ENCODE measurements at places on chromosomes 13 and 19.

DNA sequence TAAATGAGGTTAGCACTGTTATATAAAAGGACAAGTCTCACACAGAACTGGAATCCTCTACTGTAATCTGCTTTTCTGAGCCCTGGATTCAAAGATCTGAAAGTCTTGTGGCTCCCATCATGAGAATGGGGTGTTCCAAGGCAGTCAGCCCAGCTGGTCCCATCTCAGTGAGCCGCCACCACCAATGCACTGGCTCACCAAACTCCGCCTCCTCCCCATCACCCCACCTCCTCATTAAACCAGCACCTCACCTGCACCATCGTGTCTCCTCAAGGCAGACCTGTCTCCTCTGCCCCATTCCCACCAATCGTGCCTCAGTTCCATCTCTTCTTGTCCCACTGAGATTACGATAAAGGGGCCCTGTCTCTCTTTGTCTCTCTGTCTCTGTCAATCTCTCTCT, 166.7 kb downstream of the USP12 start:
- no peak for DNase-seq

- no peak for DNase-seq
Measured at GRCh38 chr19:49200238-49200862, 42.8 kb downstream of the TRPM4 start.

- no peak for DNase-seq
Measured at GRCh38 chr13:29465741-29466293, 129.7 kb downstream of the SLC7A1 start.

- DNase-seq: no peak
Measured at GRCh38 chr13:94139393-94139995, 340.0 kb downstream of the DCT start.

DNA sequence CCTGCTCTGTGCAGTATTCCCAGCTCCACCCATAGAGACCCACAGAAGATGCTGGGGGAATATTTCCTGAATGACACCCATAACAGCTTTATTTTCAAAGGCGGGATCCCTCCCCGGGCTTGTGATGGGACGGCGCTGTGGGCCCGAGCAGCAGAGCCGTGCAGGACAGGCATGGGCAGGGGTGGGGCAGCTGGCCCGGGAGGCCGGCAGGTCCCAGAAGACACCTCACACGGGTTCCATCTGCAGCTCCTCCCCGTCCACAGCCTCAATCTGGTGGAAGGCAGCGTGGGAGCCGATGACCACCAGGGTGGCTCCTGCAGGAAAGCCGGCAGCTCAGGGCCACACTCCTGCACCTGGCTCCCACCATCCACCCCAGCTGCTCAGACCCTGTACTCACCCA, 2.5 kb downstream of the RABAC1 start:
- DNase-seq: no peak

- DNase-seq: no peak
Measured at GRCh38 chr13:112812306-112813055, 122.6 kb downstream of the ATP11A start.

DNA sequence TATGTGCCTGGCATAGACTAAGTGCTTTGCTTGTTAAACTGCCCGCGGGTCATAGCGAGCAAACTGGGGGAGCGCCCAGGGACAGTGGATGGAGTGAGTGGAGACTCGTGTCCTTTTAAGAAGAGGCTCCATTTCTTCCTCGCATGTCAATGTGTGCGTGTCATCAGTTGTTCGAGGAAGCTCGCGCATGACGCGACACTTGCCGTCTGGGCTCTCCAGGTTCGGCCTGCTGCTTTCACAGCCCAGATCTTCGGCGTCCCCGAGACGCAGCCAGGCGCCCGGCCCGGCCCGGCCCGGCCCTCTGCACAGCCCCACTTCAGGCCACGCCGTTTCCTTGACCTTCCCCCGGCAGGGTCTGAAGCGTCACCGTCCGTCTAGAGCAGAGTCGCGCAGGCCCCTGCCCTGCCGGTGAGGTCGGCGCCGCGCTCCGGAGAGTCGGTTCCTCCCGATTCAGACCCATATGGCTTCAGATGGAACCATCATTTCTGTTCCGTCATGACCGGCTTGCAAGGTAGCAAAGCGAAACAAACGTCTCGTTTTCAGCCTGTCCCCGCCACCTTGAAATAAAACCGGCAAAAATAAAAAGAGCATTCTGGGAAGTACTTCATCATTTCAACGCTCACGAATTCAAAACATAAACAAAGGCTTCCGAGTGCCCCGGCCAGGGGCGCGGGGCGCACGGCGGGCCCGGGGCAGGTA, 599 bp upstream of the ARHGEF7 start:
- no peak for DNase-seq

DNA sequence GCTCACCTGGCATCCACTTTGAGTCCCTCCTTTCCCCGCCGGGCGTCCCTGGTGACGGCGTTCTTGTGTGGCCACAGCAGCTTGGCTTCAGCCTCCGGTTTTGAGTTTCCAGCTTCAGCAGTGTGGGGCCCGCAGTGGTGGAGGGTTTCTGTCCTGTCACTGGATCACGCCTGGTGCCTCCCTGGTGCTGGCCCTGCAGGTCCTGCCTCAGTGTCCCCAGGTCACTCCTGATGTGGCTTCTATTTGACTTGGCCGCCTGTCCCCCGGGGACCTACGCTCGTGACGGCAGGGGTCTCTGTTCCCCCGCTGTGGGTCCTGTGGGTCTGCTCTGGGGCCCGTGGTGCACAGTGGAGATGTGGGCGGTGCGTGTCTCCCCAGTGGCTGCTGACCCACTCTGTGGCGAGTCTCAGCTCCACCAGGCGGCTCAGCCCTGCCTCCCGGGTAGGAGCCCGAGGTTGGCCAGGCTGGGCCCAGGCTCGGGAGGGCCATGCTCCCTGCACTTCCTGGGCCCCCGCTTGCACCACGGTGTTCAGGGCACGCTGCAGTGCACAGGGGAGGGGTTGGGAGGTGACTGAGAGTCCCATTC, 1.9 kb downstream of the ATP4B start:
- no peak for DNase-seq

- no peak for DNase-seq
Measured at GRCh38 chr19:40444825-40445312, 734 bp upstream of the SERTAD3 start.

DNA sequence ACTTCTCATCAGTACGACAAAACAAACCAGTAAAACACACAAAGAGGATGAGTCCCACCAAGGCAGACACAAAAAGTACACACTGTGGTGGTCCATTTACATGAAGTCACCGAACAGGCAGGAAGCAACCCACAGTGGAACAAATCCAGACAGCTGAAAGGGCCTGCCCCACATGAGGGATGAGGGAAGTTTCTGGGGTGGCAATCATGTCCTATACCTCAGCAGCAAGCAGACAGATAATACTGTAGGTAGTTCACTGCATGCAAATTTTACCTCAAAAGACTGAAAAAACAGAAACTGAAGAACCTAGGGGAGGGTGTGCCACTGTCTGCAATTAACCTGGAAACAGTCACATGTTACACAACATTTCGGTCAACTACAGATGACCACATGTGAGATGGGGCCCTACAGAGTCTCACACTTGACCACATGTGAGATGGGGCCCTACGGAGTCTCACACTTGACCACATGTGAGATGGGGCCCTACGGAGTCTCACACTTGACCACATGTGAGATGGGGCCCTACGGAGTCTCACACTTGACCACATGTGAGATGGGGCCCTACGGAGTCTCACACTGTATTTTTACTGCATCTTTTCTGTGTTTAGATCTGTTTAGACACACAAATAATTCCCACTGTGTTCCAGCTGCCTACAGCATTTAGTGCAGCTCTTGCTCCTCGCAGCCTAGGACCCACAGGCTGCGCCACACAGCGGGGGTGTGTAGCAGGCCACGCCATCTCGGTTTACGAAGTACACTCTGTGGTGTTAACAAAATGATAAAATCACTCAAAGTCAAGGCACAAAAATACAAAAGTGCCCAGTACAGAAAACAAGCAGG, 22.2 kb downstream of the PCID2 start:
- DNase-seq: peak; percentile 31

GRCh38 chr19:44905437-44906160, at the start of gene APOE:
Gene APOE, plus strand, starts transcription at chr19:44905796. Its CDS starts 829 bp downstream, at chr19:44906625.
- DNase-seq: no peak

GRCh38 chr13:43433691-43434141, 353.1 kb downstream of the ENOX1 start:
- no peak for DNase-seq

DNA sequence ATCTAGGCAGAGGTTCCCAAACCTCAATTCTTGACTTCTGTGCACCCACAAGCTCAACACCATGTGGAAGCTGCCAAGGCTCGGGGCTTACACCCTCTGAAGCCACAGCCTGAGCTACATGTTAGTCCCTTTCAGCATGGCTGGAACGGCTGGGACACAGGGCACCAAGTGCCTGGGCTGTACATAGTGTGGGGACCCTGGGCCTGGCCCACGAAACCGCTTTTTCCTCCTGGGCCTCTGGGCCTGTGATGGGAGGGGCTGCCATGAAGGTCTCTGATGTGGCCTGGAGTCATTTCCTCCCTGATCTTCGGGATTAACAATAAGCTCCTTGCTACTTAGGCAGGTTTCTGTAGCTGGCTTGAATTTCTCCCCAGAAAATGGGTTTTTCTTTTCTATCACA, 108.1 kb downstream of the HS6ST3 start:
- no peak for DNase-seq

- peak; percentile 73 for DNase-seq
Measured at GRCh38 chr19:14149509-14149994, 13.2 kb upstream of the ASF1B start.

DNA sequence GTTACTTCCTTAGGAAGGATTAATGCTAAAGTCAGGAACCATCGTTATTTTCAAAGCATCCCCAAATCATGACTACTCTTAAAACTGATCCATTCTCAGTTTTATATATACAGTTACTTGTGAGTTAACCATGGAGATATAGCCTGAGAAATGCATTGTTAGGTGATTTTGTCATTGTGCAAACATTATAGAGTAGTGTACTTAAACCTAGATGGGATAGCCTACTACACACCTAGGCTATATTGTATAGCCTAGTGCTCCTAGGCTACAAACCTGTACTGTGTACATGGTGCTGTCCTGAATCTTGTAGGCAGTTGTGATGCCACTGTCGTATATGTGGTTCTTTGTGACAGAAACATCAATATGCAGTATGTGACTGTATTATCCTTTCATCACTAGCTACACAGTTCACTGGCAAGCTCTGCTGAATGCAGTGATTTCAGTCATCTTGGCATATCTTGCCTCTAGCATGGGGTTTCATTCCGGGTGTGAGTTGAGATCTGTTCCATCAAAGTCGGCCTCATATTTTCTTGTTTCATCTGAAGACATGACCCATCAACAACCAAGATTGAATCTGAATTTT, 45.3 kb downstream of the CDK8 start:
- DNase-seq: no peak

DNA sequence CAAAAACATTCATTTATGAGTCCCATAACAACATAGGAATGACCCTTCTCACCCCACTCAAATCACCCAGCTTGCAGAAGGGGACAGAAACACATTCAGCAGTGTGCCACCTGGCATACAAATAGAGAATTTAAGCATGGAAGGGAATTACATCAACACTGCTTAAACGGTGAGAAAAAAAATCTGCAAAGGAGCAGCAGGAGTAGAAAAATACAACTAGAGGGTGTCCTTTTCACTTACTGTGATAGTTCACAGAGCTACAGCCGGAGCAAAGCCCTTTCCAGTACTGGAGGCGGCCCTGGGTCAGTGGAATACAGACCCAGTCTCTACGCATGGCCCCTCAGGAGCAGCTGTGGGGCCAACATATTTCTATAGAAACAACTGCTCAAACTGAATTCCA, 764.3 kb upstream of the ARGLU1 start:
- DNase-seq: no peak

DNA sequence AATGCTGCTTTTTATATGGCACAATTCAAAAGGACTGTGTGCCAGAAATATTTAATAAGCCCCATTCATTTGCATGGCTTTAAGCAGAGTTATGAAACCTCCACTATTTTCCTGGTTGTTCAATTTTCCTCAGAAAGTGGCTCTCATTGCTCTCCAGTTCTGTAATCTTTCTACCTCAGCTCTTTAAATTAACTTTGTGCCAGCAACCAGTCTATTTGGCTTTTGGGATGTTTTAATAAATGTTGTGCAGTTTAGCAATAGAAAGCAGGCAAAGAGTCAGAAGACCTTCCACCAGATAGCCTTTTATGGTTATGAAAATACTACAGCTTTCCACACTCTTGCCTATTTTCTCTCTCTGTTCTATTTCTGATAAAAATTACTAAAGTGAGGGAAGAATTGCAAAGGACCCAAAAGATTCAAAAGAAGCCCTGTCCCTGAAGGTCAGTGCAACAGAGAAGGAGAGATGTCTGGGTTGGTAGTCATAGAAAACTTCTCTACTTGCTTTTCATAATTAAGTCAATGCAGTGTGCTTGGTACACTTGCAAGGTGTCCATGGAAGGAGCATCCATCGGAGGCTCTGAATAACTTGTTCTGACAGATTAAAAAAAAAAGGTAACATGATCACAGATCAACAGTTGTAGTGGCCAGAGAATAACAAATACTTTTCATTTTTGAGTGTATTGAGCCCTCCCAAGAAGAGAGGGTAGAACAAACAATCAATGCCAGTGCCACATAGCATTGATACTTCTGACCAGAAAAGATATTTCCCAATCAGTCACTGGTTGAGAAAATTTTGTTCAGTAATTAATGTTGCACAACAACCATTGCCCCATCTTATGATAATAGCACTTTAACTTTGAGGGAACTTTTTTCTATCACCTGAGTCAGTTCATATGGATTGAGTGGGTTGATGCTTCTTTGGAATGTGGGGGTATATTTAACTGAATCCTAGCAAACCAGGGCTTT, 48.4 kb upstream of the SPRY2 start:
- DNase-seq: no peak

- DNase-seq: no peak
Measured at GRCh38 chr19:1941146-1942077, at the start of gene CSNK1G2. Gene CSNK1G2, plus strand, starts transcription at chr19:1941172. Its CDS starts 28,601 bp downstream, at chr19:1969773.

- no peak for DNase-seq
Measured at GRCh38 chr19:5451494-5451893, 3.7 kb upstream of the ZNRF4 start.

GRCh38 chr13:76790980-76791819, 95.0 kb downstream of the KCTD12 start:
- no peak for DNase-seq

GRCh38 chr13:97658556-97658955, 224.6 kb downstream of the RAP2A start:
- no peak for DNase-seq

- no peak for DNase-seq
Measured at GRCh38 chr13:38527140-38527539, 159.7 kb upstream of the FREM2 start.

GRCh38 chr13:30735872-30736175, 481 bp downstream of the ALOX5AP start:
- DNase-seq: no peak

DNA sequence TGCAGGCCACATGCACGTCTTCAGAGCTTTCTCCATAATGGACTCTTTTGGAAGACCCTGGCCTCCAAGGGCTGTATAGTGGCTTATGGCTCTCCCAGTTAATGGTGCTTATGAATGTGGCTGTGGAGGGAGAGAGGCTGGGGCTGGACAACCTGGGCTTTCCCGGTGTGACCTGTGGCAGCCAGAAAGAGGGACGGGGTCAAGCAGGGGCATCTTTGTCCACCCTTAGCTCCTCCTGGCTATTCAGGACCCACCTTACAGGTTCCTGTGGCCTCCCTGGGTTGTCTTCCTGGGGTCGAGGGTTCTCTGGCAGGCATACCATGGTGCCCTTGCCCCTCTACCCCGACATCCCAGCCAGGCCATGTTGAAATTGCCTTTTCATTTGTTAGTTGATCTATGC, 75.6 kb downstream of the SIPA1L3 start:
- no peak for DNase-seq

GRCh38 chr13:49546561-49546960, 38.8 kb downstream of the RCBTB1 start:
- no peak for DNase-seq
